Omental fat pad (tissue), 4 donors: ENCODE measurements at places on chromosomes 3 and 15. TPM values are rescaled to one million over a fixed set of nuclear protein-coding genes. Genes with fewer than 3 reads are reported as not detected.

Gene GHSR
- not detected for total RNA-seq

Gene TRAIP
- total RNA-seq: not detected

Gene GPR171
- 10.6 TPM for total RNA-seq

Gene CYP19A1
- not detected for total RNA-seq

Gene NUP210
- total RNA-seq: 4.3 TPM

DNA sequence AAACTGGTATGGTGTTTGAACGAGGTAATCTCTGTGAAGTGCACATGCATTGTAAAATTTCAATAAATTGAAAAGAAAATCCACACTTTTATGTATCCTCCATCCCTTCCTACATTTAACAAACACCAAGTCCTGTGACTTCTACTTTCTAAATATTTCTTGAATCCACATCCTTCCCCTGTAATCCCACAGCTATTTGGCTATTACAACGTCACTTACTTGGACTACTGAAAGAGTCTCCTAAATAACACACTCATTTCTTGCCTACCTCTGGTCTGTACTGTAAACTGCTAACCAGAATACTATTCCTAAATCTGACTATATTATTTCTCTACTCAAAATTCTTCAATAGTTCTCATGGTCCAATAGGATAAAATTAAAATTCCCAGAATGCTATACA is 176.1 kb downstream of the NEK10 start:
- DNase-seq: no peak

GRCh38 chr3:19270481-19270880 is 122.2 kb downstream of the KCNH8 start:
- DNase-seq: no peak

- DNase-seq: no peak
These were observed 117.8 kb upstream of the IQSEC1 start for GRCh38 chr3:13191016-13191415.

- no peak for DNase-seq
These were observed 34.3 kb downstream of the PRR23E start for GRCh38 chr3:127226946-127227842.

GRCh38 chr3:167241048-167241845 is 138.8 kb downstream of the ZBBX start:
- DNase-seq: no peak

- DNase-seq: no peak
These were observed 43.7 kb downstream of the LRRC49 start for GRCh38 chr15:70936326-70936725.

- no peak for DNase-seq
These were observed 128.1 kb upstream of the IL12A start for GRCh38 chr3:159860269-159861116.

DNA sequence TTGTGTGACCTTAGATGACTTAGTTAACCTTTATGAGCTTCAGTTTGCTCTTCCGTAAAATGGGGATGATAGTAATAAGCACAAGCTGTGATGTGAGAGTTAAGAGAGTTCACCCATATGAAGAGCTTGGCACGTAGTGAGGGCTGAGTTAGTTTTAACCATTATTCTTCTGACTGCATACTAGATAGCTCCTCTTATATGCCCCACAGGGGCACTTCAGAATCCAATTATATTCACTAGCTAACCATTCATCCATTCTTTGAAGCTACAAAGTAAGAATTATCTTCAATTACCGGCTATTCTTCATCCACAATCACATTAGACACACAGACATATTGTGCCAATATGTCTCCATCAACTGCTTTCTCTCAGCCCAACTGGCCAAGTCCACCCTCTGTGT is 159.0 kb upstream of the STT3B start:
- no peak for DNase-seq

GRCh38 chr3:184375747-184376461 is 2.1 kb downstream of the THPO start:
- DNase-seq: no peak

DNA sequence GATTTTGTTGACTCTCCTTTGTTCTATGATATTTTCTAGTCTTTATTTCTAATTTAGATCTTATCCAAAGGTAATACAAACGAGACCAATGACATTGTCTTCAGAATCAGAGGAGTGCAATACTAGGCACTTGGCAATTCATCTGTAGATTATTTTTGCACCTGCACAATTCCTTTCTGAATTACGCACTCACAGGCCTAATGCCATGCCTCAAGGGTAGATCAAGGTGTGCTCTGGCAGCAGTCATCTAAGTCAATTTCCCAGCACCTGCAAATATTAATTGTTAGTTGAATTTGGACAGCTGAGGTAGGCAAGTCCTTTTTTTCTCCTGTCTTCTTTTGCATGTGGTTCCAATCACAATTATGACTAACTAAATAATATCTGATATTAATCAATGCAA is 653.2 kb downstream of the ROBO2 start:
- no peak for DNase-seq

- no peak for DNase-seq
These were observed 34.3 kb downstream of the RNU5B-1 start for GRCh38 chr15:65338823-65339222.

GRCh38 chr15:44366971-44367370 is 60.5 kb upstream of the CTDSPL2 start:
- DNase-seq: no peak
